ENCODE measurements at places on chromosomes 1 and 21.
A peak's percentile ranks its signal among the peaks of the same experiment; 100 is the strongest.

DNA sequence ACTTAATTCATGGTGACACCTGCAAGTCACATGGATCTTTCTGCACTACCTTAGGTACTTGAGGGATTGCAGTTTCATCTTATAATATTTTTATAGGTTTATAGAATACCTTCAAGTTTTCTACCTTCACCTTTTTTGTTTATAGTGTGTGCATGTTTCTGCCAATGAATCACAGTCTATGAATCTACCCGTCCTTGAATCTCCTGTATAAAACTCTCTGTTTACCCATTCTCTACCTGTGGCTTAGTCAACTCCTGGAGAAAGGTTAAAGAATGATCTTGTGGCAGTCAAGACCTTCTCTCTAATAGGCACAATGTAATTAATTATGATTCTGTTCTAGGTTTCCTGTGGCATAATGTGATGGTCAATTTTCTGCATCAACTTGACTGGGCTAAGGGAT, 3.2 kb upstream of the GSTM2 start:
- DNase-seq: no peak

- DNase-seq: no peak
These were observed 5.0 kb downstream of the NGF start for GRCh38 chr1:115332813-115333608.

DNA sequence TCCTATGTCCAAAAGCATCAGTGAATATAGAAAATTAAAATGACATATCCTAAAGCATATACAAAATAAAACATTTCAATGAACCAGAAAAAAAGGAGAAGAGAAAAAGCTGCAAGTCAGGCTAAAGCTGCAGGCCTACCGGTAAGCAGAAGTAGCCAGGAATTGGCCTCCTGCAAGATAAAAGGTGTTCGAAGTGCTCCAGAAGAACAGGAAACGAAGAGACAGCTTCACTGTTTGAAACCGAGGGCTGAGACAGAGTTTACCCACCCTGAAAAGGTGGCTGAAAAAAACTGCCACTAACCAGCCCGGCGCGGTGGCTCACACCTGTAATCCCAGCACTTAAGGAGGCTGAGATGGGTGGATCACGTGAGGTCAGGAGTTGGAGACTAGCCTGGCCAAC, 37.4 kb downstream of the NSL1 start:
- DNase-seq: peak; percentile 12

DNA sequence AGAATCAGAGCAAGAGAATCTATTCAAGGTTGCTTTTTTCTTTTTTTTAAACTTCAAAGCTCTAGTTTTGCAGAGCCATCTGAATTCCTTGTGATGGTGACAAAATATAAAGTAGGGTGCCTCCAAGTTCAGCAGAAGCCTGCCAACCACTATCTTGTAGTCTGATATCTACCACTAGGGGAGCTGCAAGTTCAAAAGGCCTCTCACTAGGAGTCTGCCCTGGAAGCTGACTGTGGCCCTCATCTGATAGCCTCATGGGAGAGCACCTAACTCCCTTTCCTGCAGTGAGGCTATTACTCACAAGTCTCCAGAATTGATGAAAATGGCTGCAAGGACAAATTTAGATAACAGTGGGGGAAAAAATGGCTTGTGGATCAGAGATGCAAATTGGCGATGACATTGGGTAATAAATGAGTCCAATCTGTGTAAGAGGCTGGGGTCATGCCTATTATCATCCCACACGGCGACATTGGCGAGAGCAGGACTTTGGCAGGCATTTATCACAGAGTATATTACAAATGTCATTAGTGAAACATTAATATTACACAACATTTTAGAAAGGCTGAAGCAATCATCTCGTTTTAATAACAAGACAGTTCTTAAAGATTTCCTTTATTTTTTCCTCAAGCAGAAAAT, 10.7 kb upstream of the ZP4 start:
- no peak for DNase-seq

DNA sequence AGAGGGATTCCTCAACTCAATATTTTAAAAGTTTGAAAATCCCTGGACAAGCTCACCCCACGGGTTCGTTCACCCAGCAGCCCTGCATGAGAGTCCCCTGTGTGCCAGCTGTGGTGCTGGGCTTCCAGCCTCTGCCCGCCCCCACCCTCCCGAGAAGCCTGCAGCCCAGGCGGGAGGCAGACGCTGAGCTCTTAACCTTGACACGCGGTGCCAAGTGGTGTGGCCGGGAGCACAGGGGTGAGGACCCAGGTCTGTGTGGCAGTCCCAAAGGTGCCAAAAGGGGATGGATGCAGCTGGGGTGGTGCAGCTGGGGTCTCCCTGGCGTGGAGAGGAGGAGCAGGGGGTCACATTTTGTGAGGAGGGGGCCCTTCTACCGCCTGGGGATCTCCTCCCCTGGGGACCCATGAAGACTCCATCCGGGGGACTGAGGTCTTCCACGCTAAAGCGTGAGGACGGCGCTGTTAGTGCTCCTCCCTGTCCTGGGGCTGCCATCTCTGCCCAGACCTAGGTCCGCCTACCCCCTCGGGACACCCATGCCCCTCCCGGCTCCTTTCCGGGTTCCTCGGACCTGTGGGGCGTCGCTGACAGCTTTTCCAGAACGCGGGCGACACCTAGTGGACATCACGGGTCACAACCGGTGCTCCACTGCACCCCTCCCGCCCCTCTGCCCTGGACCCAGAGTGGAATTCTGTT, 12.9 kb downstream of the PLA2G2F start:
- peak; percentile 76 for DNase-seq

- DNase-seq: peak; percentile 22
These were observed 382 bp upstream of the RASAL2 start for GRCh38 chr1:178093494-178093950.

- DNase-seq: no peak
These were observed 89.7 kb upstream of the ERRFI1 start for GRCh38 chr1:8115769-8116167.

DNA sequence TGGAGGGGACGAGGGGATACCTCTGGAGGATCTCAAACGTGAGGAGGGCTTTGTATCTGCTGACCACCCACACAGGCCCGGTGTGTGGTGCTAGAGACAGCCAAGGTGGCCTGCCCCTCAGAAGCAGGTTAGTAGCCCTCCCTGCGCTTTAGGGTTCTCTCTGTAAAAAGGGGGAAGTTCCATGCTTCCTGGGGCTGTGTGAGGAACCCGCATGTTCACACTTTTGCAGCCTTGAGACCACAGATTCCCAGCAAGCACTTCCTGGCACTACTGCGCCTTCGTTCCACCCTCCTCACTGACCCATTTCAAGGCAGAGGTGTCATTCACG, 7.9 kb upstream of the GUCA2B start:
- no peak for DNase-seq

- no peak for DNase-seq
These were observed 133.8 kb downstream of the LRRC40 start for GRCh38 chr1:70071601-70072000.

DNA sequence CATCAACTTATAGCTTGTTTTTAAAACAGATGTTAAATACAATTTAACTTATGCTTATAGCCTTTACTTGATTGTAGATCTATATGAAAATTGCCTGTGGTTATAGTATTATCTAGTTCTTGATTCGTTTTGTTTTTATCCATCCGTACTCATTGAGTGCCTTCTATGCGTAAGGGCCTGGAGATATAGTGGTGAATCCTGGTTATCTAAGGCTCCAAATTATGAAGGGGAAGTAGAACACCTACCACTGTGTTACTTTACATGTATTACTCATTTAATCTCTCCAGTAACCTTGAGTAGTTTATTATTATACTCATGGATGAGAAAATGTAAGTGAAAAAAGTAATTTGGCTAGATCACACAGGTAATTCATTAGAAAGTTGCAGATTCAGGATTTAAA, 121.8 kb downstream of the OSBPL9 start:
- no peak for DNase-seq

GRCh38 chr1:183882335-183883167, 77.6 kb downstream of the RGL1 start:
- no peak for DNase-seq

DNA sequence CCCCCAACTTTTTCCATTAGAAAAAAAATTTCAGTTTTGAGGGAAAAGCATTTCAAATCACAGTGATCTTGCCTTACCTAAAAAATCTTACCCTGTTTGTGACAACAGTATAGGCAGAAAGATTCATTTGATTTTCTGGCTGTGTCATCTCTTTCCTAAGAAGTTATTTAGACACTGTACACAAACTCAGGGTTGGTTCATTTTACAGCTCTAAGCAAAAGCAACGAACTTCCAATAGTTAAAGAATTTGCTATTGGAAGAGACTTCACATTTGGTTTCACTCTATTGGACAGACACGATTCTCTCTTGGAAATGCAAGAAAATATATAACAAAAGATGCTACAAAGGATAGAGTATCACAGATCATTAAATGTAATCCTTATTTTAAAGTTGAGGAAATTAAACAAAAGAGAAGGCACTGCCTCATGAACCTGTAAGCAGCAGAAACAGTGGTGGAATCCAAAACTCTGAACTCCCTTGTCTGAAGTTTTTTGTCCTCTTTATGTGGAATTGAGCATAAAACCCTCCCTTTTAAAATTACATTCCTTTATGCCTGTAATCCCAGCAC, 20.8 kb downstream of the EYA3 start:
- no peak for DNase-seq

GRCh38 chr1:176338877-176339276, 124.1 kb upstream of the PAPPA2 start:
- DNase-seq: no peak

DNA sequence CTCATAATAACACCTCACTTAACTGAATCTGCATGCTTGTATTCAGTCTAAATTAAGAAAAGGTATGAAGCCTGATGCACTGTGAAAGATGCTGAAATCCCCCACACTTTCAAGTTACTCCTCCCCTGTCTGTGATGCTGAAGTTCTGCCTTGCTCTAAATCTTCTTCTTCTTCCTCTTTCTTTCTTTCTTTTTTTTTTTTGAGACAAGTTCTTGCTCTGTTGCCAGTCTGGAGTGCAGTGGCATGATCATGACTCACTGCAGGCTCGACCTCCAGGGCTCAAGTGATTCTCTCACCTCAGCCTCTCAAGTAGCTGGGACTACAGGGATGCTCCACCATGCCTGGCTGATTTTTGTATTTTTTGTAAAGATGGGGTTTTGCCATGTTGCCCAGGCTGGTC, 231.0 kb upstream of the B3GALT2 start:
- peak; percentile 47 for DNase-seq

DNA sequence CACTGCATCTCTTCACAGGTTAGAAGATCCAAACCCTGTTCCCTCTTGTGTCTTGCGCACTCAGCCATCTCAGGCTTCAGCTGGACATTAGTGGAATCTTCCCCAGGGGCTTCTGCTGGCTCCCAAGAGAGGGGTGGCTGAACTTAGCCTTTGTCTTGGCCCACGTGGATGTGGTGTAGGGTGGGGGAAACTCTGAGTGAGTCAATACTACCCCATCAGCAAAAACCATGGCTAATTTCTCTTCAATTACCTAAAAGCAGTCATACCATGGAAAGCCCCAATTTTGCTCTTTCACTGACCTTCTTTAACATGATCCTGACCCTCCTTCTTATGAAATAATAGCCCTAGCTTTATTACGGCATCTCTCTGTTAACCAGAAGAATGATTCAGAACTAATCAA, 72.5 kb upstream of the RAB3GAP2 start:
- no peak for DNase-seq

- no peak for DNase-seq
These were observed 79.5 kb upstream of the CSF3R start for GRCh38 chr1:36562181-36562685.

Measured in CD4-positive, alpha-beta T cell treated with Interleukin-2 at 100 ng/mL for 4 hours (primary cell).